ENCODE measurements at places on chromosomes 1 and 21.

- DNase-seq, result no peak
These were observed 21.1 kb downstream of the CLDN8 start for GRCh38 chr21:30194701-30195299.

DNA sequence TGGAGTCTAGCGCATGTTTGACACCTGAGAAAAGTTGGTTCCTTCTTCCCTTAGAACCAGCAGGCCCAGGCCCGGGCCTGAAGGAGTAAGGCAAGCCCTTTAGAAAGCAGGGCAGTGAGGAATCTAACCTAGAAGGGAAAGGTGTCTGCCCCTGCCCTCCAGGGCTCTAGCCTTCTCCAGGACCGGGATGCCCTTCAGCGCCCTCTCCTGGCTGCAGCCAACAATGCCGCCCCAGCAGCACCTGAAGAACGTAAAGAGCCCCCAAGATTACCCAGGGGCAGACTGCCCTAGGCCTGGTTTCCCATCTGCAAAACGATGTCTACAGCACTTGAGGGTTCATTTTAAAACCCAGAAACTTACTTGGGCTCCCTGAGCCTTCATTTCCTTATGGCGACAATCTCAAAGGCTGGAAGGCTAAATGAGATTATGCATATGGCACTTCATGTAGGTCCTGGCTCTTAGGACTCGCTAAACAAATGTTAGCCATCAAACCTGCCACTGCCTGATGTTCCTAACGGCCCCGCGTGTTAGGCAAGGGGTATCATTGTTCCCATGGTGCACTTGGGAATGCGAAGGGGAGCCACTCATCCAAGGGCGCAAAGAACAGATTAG is 106.7 kb upstream of the KLHDC7A start:
- no peak for DNase-seq

DNA sequence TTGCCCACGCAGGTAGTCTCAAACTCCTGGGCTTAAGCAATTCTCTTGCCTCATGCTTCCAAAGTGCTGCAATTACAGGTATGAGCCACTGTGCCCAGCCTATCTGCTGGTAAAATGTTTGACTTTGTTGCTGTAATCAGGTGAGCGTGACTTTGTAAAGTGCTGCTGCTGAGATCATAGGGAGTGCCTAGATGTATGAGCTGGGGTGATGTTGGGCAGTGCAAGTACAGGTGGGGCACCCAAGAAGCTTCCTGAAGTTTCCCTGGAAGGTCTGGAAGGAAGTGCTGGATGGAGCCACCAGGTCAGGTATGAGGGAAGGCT is 43.1 kb downstream of the KIF21B start:
- no peak for DNase-seq

GRCh38 chr1:33342041-33342723 is 21.3 kb upstream of the A3GALT2 start:
- peak; percentile 87 for DNase-seq

GRCh38 chr1:29832936-29833335 is 596.6 kb downstream of the PTPRU start:
- no peak for DNase-seq

GRCh38 chr1:212557739-212558692 is 50.5 kb upstream of the ATF3 start:
- DNase-seq, result peak; percentile 75

DNA sequence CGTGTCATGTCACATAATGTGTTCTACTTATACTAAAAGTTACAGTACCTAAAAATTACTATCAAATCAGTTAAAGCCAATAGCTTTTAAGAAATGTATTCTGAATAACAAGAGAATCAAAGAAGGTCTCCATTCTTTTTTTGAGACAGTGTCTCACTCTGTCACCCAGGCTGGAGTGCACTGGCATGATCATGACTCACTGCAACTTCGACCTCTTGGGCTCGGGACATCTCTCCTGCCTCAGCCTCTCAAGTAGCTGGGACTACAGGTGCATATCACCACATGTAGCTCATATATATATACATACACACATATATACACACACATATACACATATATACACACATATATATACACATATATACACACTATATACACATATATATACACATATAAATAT is 20.1 kb downstream of the COP1 start:
- DNase-seq, result no peak
